Activated T-helper 2 cell treated with anti-CD3 and anti-CD28 coated beads, Interferon-gamma antibody, Interleukin-2, Interleukin-4, amounts not matched to agents 10 μg/mL and 5 μg/mL and 100 μg/mL, durations not matched to agents 14 hours and 24 hours and 36 hours (primary cell): ENCODE measurements at places on chromosomes 13 and 19.

- DNase-seq: no peak
Observed at GRCh38 chr13:100596516-100596915, 7.9 kb upstream of the GGACT start.

GRCh38 chr13:78981913-78982312 is 323.0 kb upstream of the OBI1 start:
- no peak for DNase-seq

DNA sequence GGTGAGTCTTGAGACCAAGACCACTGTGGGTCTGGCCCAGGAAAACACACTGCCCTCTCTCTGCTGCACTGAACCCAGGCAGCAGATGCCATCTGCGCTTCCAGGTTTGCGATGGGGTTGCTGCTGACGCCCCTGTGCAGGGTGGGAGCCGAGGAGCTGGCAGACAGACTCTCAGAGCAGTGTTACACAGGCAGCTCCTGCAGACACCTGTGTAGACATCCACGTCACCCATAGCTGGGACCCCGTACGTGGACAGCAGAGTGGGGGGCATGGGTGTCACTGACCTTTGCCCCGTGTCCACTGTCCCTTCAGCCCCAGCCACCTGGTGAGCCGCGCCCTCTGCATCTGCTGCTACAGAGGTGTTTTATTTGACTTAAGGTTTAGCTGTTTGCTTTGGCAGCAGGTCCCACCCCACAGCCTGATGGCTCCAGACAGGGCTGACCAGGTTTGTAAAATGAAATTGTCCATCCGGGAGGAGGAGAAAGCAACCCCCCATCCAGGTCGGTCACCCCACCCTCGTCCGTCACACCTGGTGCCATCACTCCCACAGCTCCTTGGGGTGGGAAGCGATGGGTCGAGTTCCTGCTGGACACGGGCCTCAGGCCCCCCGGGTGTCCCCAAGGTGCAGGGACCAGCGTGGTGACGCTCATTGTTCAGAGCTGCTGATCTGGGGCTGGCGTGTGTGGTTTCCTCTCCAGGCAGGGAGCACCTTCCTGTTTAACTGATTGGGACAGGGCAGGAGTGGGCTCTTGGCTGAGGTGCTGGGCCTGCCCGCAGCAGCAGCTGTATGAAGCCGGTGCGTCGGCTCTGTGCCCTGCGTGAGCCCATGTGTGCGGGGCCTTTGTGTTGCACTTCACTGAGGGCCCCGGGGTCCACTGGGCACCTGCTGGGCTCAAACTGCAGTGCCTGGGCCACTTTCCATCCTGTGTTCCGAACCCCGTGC is 28.4 kb downstream of the MCF2L start:
- DNase-seq: no peak

- no peak for DNase-seq
Observed at GRCh38 chr13:44837250-44837649, 152.0 kb downstream of the NUFIP1 start.
